A673 (cell line): ENCODE measurements at places on chromosomes 7 and 10.

DNA sequence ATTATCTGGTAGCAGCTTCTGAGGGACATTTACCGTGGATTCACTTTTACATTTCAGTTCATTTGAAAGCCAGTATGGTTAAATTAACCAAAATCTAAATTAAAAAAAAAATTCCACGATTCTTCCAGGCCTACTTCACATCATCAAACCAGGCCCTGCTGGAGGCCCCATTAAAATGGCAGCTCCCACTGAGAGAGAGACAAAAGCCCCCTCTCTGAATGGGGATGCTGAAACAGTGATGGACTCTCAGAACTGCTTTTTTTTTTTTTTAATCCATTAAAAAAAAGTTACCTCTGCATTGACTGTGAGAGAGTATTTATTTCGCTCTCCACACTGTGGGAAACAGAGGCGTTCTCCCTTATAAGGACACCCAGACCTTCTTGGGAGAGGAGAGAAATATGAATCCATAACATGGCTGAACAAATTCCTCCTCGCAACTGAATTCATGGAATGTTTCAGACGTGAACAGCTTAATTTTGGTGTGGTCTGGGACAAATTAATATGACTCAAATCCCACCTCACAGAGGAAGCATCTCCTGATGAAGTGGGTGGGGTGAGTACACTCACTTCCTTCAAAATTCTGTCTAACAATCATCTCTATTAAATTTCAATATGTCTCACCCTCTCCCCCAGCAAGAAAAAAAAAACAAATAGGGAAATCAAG lies 73.5 kb downstream of the SAMD9 start:
- DNase-seq: peak; percentile 61

- no peak for DNase-seq
Observed at GRCh38 chr7:151940048-151940811, 16.0 kb upstream of the GALNTL5 start.

- no peak for DNase-seq
Observed at GRCh38 chr7:127290116-127290655, 37.4 kb upstream of the GRM8 start.

- no peak for DNase-seq
Observed at GRCh38 chr10:118528426-118528825, 67.0 kb downstream of the PRLHR start.

DNA sequence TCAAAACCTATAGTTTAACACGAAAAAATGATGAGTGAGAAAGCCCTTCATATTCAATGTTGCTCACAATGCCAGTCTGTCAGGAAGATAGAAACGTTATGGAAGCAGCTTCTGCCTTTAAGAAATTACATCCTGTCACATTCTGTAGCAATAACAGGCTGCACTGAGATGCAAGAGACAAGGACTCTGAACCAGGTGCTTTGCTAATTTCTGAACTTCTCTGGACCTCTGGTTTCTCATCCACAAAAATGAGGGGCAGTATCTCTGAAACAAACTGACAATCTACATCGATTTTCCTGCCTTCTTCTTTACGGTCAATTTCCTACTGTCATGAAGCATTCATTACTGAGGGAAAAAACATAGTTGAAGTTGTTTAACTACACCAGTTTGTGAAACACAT lies 234.0 kb downstream of the SNX13 start:
- DNase-seq: no peak

DNA sequence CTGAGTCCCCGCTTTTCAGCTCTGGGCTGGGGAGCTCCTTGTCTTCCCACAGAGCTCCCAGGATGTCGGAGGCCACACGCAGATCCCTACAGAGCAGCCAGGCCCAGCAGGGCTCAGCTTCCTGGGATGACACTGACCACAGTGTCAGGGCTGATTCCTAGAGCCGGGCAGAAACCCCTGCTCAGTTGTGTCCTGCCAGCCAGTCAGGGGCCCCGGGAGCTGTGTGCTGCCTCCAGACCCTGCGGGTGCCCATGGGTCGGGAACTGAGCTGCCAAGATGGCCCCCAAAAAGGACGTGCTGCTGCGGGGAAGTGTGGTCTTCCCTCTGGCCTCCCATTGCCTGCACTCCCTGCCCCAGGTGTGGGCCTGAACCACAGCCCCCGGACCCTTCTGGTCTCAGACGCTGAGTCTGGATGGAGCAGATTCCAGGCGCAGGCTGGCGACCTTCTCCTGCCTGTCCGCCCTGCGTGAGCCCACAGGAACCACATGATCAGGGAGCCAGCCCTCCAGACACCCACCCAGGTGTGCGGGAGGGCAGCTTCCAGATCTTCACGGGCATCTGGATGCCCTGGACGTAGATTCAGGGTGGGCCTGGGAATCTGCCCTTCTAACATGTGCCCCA lies 217.4 kb downstream of the MAD1L1 start:
- DNase-seq: no peak

- DNase-seq: no peak
Observed at GRCh38 chr7:148567524-148567923, 23.0 kb upstream of the C7orf33 start.

GRCh38 chr7:32761451-32762205 lies 129.9 kb downstream of the KBTBD2 start:
- no peak for DNase-seq

- DNase-seq: no peak
Observed at GRCh38 chr10:119535305-119535704, 7.2 kb downstream of the RGS10 start.

- DNase-seq: no peak
Observed at GRCh38 chr7:142752376-142753225, 3.3 kb downstream of the PRSS1 start.

- peak; percentile 79 for DNase-seq
Observed at GRCh38 chr7:90530263-90530662, 60.8 kb downstream of the PTTG1IP2 start.

- DNase-seq: peak; percentile 27
Observed at GRCh38 chr7:99631295-99632109, 14.8 kb downstream of the ZSCAN25 start.

DNA sequence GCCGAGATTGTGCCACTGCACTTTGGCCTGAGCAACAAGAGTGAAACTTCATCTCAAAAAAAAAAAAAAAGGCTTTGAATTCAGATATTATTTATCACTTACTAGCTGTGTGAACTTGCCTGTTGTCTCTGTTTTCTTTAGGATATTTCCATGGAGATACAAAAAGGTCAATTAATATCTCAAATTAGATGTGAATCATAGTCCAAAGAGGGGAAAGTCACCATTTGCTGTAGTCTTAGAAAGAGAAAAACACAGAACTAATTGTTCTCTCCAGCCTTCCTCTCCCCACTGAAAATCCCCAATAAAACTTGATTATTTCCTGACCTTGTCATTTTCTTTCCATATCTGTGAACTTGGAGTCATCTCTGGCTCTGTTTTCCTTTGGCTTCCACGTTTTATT lies 21.2 kb downstream of the HEPACAM2 start:
- DNase-seq: no peak

DNA sequence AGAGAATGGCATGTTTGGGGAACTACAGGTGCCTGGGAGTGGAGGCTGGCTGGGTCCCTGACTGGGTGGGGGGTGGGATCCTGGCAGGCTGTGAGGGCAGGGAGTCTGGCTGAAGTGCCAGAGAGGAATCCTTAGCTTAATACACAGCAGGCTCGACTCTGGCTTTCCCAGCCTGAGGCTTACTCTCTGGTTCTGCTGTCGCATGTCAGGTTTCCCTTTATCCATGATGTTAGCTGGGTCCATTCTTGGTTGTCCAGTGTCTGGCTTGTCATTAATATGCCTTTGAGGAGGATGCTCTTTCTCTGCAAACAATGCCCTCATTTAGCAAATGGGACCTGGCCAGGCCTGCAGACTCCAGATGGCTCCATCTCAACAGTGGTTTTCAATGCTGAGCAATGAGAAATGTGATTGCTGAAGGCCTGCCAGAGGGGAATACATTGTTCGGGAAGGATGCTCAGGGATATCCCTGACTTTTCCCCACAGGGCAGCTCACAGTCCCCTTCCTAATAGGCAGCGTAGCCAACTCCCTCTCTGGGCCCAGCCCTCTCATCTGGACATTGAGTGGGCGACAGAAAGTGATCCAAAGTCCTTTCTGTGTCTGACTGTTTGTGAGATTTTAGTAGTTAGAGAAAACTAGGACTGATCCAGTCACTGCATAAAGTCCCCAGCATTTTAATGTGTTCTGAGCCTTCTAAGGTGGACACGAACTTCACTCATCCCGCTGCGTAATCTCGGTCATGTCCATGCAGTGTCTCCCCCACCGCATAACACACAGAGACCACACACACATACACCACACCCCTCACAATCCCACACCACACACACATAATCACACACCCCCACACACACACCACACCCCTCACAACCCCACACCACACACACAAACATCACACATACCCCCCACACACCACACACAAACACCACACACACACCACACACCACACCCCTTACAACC lies 124.9 kb downstream of the ANLN start:
- DNase-seq: no peak

GRCh38 chr7:37657816-37658215 lies 25.8 kb upstream of the GPR141 start:
- DNase-seq: no peak

- DNase-seq: peak; percentile 90
Observed at GRCh38 chr7:116582806-116583444, 58.1 kb downstream of the CAV1 start.

DNA sequence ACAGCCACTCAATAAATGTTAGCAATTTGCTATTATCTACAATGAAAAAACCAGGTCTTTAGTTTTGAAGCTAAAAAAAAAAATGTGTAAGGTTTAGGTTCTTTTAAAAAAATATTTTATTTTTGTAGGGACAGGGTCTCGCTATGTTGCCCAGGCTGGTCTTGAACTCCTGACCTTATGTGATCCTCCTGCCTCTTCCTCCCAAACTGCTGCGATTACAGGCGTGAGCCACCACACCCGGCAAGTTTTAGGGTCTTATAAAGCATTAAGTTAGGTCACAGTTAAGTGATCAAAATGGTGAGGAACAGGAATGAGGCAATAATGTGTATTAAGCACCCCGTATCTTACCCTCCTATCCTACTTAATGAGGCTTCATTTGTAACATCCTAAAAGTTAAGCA lies 774 bp downstream of the SEM1 start:
- DNase-seq: peak; percentile 14

- peak; percentile 7 for DNase-seq
Observed at GRCh38 chr10:82969405-82969804, 1094.4 kb downstream of the NRG3 start.

- DNase-seq: no peak
Observed at GRCh38 chr10:112351146-112351545, 22.8 kb upstream of the ACSL5 start.

GRCh38 chr10:29734962-29735627 lies 100.3 kb upstream of the SVIL start:
- peak; percentile 71 for DNase-seq

GRCh38 chr10:78864761-78865537 lies 203.8 kb upstream of the ZMIZ1 start:
- DNase-seq: no peak

DNA sequence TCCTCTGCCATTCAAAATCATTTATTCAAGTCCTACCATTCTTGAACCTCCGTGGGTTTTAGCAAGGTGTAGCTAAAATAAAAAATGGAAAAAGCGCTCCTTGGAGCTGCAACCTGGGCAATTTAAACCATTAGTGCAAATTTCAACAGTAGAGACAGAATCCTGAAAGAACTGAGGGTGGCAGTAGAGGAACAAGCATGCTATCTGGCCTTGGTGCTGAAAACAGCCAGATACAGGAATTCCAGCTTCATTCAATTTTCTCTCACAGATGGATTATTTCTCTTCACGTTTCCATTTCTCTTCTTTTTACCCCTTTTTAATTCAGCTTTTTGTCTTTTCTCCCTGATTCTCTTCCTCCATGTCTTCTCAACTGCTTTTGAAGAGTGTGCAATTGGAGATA lies 77.7 kb downstream of the OTUD1 start:
- peak; percentile 61 for DNase-seq

- DNase-seq: peak; percentile 80
Observed at GRCh38 chr10:34655286-34656170, 159.6 kb downstream of the PARD3 start.

- DNase-seq: peak; percentile 6
Observed at GRCh38 chr7:70406186-70406949, 725.6 kb upstream of the GALNT17 start.

DNA sequence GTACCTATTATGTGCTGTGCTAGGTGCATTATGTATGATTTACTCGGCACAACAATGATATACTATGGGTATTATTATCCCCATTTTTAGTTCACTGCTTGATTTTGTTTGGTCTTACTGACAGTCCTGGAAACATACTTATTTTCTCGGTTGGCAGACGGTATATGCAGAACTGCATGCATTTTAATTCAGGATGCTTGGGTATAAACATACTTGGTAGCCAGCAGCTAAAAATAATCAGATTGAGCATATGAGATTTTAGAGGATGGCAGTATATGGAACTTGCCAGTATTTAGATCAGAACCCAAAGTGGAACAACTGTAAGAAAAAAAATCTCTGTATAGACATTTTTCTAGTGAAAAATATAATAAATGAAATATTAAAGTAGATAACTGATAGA lies 163.3 kb downstream of the DNAH11 start:
- DNase-seq: no peak

- no peak for DNase-seq
Observed at GRCh38 chr7:117025891-117026290, 72.6 kb downstream of the ST7 start.
